ENCODE measurements at places on chromosomes 4 and X. TPM values are rescaled to one million over a fixed set of nuclear protein-coding genes. Genes with fewer than 3 reads are reported as not detected.

Gene MUC7
- not detected for total RNA-seq

Gene INPP4B
- 4.4 TPM for total RNA-seq

Gene TAF9B
- 30.1 TPM for total RNA-seq

Gene RPGR
- 9.4 TPM for total RNA-seq

Gene AKAP4
- not detected for total RNA-seq

Gene ARAF
- total RNA-seq = 17.6 TPM

Gene ODAM
- not detected for total RNA-seq

Gene SPANXA1
- not detected for total RNA-seq

Gene GPM6B
- 40.8 TPM for total RNA-seq

Gene ASB5
- total RNA-seq = under 0.01 TPM

Gene ABCG2
- total RNA-seq = 0.39 TPM

Gene PDE5A
- total RNA-seq = 2.2 TPM

Gene CCDC110
- total RNA-seq = 0.20 TPM

Gene RAP1GDS1
- total RNA-seq = 72.3 TPM

Gene TRAM1L1
- 1.8 TPM for total RNA-seq

Gene CRMP1
- not detected for total RNA-seq

Gene CYLC1
- not detected for total RNA-seq

Gene SMS
- total RNA-seq = 124 TPM

Gene PSAPL1
- not detected for total RNA-seq

Gene TMPRSS11B
- not detected for total RNA-seq

Gene EXOC1L
- not detected for total RNA-seq

Gene FOXO4
- 2.6 TPM for total RNA-seq

Gene SMIM10
- total RNA-seq = 9.2 TPM

Gene VEGFC
- total RNA-seq = 11.8 TPM

Gene NDUFC1
- 26.6 TPM for total RNA-seq

Gene YY2
- 2.2 TPM for total RNA-seq

Gene TMPRSS11A
- not detected for total RNA-seq

Gene GAGE12H
- not detected for total RNA-seq

Gene GUCY1A1
- under 0.01 TPM for total RNA-seq

Gene CTAG1A
- total RNA-seq = not detected

Gene DKK2
- 0.39 TPM for total RNA-seq

Gene SOWAHB
- not detected for total RNA-seq

Gene PDCL2
- total RNA-seq = not detected

Gene L1CAM
- 0.39 TPM for total RNA-seq

Gene SMAD1
- 16.4 TPM for total RNA-seq

Gene PDZD11
- total RNA-seq = 40.9 TPM

Gene RGN
- total RNA-seq = 0.98 TPM

Gene XPNPEP2
- 0.59 TPM for total RNA-seq

Gene TLL1
- under 0.01 TPM for total RNA-seq

Gene RAB40AL
- 0.78 TPM for total RNA-seq

Gene IL15
- 1.6 TPM for total RNA-seq

Gene OPRPN
- total RNA-seq = not detected

Gene NSUN7
- under 0.01 TPM for total RNA-seq

Gene NAT8L
- under 0.01 TPM for total RNA-seq
